ENCODE measurements at places on chromosomes 11 and 22.

DNA sequence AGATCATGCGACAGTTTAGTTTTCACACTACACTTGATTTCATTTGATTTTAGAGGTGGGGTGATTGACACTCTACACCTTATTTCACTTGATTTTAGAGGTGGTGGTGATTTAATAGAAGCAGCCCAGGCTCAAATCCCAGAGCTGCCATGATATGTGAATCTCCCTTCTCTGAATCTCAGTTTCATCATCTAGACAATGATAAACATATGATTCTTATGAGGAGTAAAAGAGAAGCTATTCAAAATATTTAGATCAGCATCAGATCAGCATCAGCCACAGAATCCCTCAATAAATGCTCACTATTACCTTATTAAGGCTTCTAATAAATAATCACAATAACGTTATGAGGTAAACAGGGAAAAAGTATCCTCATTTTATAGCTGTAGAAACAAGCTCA lies 98.8 kb downstream of the MSANTD4 start:
- no peak for DNase-seq

DNA sequence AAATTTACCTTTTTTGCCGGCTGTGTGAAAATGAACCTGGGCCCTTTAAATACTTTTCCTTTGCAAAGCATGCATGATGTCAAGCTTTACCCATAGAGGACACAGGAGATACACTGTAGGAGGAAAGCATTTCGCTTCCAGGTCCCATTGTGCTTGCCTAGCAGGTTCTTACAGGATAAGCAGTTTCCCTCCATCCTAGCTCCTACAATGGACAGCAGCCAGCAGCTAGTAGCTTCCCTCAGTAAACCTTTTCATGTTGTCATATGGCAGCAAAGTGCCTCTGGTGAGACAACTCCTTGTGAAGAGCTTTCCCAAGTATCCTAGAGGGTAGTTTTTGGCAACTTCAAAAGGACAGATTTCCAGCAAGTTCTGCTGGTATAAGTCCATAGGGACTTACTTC lies 78.4 kb downstream of the RBFOX2 start:
- DNase-seq = no peak

DNA sequence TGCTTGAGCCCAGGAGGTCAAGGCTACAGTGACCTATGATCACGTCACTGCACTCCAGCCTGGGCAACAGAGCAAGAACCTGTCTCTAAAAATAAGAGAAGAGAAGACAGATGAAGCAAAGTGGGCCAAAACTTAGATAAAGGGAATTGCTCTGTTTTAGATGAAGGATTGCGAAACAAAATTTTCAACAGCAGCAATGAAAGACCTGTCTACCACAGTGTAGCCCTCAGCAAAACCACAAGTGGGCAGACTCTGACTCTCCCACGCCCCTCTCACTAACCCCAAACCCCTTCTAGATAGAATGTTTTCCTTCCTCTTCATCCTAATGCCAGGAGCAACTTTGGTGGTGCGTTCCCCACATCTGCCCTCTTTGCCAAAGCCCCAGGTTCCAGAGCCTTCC lies 105.6 kb upstream of the ALDH3B2 start:
- no peak for DNase-seq

- DNase-seq = no peak
Measured at GRCh38 chr11:62217191-62217748, 8.8 kb downstream of the SCGB2A1 start.

GRCh38 chr11:85663080-85663752 lies 1.7 kb downstream of the CREBZF start:
- peak; percentile 19 for DNase-seq

All from HAP-1 (cell line).